ENCODE measurements at places on chromosomes 5 and 9.

DNA sequence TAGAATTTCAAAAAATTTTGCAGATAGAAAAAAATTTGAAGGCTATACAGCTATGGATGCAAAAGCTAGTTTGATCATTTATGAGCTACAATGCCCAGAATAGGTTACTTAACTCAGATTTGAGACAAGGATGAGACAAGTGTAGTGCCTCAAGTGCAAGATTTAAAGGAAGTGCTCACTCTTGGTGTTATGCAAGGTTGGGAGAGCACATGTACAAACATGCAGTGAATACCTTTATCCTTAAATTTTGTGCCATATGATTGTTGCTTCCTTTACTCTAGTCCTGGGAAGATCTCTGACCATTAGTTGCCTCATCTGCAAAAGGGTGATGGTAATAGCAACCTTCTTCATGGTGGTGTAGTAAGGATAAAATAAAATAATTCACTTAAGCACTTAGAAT lies 31.7 kb upstream of the PPP2R2B start:
- DNase-seq, result no peak

DNA sequence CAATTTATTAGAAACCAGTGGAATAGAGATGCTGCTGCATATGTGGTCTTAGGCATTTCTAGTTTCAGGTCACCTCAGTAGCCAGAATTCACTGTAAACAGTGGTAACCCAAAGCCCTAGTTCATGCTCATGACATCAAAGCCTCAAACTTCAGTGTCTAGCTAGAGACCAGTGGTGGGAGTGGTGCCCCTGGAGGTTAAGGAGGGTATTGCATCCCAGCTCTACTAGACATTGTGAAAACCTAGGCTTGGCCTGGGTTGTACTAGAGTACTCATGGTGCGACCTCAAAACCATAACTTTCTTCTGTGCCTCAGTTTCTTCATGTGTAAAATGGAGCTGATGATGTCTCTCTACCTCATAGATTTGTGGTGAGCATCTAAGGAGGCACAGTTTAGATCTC lies 18.8 kb downstream of the COL5A1 start:
- DNase-seq, result no peak

DNA sequence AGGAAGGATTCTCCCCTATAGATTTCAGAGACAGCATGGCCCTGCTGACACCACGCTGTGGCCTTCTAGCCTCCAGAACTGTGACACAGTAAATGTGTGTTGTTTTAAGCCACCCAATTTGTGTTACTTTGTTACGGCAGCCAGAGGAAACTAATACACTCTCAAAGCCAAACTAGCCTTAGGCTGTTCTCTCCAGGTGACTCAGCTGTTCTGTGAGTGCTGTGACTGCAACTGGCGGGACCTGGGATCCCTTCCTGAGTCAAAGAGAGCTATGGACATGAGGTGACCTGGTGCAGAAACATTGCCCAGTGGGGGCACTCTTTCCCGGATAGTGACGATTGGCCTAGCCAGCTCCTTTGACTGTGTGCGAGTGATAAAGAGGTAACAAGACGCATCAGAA lies 14.0 kb upstream of the MLANA start:
- no peak for DNase-seq

- no peak for DNase-seq
Observed at GRCh38 chr9:91427873-91428272, 4.2 kb upstream of the NFIL3 start.

DNA sequence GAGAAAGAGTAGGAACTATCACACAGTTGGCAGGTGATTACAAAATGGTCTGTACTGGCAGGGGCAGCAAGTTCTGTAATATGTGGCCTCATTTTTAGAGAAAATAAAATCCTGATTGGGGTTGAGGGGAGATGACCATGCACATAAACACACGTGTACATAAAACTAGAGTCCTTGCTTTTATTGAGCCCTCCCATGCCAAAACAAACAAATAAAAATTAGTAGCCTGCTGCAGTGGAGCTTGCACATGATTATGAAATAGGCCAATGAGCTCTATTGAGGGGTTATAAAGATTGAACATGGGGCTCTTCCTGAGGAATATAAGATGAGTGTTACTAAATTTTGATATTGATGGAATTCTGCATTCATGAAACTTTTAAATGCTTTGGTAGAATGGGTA lies 248.4 kb downstream of the ELAVL2 start:
- no peak for DNase-seq

GRCh38 chr5:180142824-180143610 lies 66.0 kb downstream of the RASGEF1C start:
- DNase-seq, result no peak

- DNase-seq, result no peak
Observed at GRCh38 chr5:132848270-132848669, 17.8 kb upstream of the SHROOM1 start.

GRCh38 chr5:72949481-72949880 lies 6.4 kb upstream of the FCHO2 start:
- no peak for DNase-seq

DNA sequence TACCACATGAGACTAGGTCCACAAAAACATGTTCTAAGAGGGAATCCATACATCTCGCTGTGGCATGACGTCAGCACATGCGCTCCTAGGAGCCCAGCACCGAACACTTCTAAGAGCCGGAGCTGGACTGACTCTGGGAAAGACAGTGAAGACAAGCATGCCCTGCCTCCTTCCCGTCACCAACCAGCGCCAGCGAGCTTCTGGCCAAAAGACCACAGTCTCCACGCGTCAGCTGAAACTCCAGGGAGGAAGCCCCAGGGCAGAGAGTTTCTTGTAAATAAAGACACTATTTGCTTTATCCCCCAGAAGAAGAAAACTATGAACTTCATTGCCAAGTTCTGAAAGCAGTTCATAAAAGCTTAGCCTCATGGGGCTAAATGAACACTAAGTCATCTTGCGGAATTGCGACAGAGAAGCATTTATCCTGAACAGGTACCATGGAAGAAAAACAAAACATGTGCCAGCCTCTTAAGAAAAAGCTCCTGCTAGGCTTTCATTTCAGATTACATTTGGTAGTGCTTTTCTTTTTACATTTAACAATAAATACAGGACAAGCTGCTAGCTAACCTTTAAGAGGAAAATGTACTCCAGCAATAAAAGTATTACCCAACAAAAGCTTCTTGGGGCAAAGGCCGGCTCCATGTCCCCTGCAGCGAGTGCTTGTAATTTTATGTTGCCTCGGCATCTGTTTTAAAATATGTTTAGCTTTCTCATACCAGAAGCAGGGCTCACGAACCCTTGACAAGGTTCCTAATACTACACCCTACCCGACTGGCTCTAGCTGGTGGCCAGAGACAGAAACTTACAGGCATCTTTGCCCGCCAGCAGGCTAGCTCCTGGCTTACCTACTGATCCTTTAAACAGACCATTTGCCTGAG lies 96.5 kb downstream of the PRRT1B start:
- no peak for DNase-seq

DNA sequence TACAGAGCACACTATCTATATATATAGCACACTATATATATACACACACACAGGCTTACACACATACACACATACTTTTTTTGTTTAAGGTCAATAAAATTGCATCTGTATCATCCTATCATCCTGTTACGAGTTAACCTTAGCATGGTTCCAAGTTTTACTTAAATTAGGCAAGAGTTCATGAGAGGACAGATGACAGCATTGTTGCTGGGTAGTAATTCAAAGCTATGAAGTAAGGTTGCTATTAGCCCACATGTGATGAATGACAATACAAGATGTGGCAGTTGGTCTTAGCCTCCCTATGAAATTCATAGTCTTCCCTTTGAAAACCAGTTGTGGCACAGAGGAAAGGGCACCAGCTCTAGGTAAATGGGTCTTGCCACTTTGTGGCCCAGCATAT lies 438.1 kb downstream of the ACTL7B start:
- DNase-seq, result no peak

GRCh38 chr9:120161776-120162175 lies 418.2 kb downstream of the CDK5RAP2 start:
- DNase-seq, result no peak

- no peak for DNase-seq
Observed at GRCh38 chr5:32753765-32754164, 42.6 kb downstream of the NPR3 start.

DNA sequence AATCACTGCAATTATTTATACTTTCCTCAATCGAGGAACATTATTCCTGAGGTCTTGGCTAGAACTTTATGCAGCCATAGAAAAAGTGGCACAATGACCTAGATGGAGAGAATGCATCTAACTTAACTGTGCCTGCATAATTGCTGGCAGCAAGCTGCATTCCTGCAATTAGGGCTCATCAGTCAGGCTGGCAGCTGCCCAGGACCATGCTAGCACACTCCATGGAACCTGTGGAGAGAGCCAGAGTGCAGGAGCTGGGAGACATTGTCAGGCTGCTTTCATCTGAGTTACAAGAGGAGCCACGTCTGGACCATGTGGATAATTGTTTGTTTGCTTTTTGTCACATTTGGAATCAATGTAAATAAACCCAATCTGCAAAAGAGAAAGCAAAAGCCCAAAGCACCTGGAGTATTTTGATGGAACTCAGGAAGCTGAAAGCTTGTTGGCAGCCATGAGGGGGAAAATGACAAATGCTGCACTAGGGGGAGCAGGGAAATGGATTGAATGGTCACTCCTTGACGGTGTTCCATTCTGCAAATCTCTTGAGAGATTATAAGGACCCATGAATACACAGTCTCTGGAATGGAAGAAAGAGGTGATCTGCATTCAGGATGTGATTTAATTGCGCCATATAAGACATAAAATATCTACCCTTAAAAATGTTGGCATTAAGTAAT lies 839.9 kb downstream of the MAT2B start:
- no peak for DNase-seq

DNA sequence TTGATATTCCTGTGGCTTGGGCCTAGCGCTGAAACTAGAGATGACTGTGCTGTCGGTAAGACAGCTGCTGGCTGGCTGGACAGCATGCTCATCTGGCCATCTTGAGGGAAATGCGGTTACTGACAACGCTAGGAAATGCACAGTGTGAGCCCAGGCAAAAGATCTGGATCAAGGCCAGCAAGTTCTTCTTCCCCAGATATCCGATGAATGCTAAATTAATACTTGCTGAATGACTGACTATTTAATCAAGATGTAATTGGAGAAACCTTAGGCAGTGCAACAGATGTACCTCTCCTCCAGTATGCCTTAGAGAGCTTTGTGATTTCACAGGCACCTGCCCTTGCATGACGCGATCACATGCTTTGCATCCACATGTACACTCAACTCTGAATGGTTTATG lies 659.1 kb downstream of the EFNA5 start:
- no peak for DNase-seq

DNA sequence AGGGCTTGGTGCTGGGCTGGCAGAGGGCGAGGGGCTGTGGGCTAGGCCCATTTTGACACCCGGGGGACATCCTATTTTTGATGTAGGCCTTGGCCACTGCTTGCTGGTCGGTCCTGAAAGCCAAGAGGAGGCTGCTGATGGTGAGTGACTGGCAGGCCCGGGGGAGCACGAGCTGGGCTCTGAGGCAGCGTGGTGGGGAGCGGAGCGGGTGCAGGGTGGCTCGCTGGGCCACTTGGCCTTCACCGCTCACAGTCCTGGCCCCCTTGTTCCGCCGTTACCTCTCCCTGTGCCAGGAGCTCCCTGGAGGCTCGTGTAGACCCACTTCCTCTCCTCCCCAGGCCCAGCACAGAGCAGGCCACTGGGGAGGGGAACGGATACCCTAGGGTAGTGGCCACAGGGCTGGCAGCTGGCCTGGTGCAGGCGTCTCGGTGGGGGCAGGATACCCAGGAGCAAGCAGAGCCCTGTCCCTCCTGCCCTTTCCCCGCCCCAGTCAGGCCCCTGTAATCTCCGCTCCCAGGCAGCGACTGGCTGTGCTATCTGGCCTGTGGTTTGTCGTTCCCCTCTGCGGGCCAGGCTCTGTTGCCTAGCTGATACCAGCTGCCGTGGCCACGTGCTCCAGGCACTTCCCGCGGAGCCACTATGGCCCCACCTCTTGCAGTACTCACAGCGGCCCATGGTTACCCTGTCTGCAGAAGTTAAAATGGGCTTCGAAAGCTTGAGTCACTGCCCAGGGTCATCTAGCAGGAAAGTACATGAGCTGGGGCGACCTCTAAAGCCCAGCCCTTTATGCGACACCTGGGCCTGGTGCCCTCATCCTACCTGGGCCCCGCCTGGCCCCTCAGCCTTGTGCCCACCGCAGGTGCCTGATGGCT lies 11.7 kb upstream of the DOLPP1 start:
- DNase-seq, result peak; percentile 84

DNA sequence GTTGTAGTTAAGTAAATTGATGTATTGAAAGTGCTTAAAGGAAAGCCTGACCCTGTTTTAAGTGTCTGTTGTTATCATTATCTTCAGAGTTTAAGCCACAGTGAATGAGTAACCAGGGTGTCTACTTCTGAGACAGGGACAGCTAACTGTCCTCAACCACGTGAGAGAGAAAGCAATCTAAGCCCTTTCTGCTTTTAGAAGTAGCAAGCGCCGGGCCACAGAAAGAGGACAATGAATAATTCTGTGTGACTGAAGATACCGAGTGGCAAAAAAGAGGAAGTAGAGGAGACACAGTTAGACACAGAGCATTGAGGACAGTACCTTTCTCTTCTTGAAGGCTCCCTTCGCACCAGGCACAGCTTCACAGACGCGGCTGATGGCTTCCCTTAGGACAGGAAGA lies 86.3 kb downstream of the S1PR3 start:
- no peak for DNase-seq

DNA sequence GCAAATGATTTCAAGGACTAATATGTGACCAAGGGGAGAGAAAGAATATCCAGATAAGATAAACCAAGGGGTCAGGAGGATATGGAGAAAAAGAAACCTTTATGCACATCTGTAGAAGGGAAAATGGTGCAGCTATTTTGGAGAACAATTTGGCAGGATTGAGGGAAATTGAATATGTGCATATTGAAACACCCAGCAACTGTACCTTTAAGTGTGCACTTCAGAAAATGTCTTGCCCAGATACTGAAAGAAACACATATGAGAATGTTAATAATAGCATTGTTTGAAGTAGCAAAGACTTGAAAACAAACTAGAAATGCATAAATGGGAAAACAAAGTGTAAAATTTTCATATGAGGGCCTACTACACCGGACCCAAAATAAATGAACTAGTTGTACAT lies 599.6 kb downstream of the PSAT1 start:
- no peak for DNase-seq

DNA sequence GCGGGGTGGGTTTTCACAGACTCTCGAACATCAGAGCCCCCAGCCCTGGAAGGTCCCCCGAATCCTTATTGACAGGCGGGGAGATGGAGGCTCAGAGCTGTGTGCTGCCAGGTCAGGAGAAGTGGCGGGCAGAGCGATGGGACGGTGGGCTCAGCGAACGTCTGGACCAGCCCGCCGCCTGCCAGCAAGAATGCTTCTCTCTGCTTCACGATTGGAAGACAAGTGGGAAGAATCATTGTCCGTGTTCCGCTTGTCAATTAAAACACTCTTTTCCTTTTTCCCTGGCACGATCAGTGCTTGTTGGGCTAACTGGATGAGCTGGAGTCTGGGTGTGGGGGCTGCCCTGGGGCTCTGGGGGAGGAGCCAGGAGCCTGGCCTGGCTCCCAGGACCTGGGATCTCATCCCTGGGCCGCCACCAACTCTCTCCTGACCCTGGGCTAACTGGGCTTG lies 1.6 kb downstream of the COL5A1 start:
- DNase-seq, result no peak

Measured in natural killer cell treated with Interleukin-12 subunit alpha and Interleukin-12 subunit beta and Interleukin-15 and Interleukin-18, amount 100 ng/mL, for 72 hours (primary cell).